ENCODE measurements at places on chromosomes 6 and 20.
A peak's percentile ranks its signal among the peaks of the same experiment; 100 is the strongest.

GRCh38 chr6:31057426-31058003, 47.2 kb downstream of the MUC22 start:
- DNase-seq, result no peak

- DNase-seq, result no peak
Measured at GRCh38 chr6:6943421-6943820, 164.3 kb upstream of the RREB1 start.

GRCh38 chr6:89356642-89357170, 4.2 kb upstream of the UBE2J1 start:
- no peak for DNase-seq

DNA sequence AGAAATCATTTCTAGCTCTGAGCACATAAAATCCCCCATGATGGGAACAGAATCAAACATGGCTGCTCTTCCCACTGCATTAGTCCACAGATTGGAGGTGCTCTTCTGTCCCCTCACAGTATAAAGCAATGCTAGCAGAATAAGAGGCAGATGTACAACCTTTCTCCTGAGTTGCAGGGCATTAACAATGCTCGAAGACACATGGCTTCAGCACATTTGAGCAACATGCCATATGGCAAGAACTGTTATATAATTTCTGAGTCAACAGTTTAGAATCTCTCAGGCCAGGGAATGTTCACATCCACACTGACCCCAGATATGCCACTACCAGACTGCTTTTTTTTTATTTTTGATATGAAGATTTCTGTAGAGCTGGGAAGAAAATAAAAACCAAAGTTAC, 119.6 kb downstream of the KIF13A start:
- no peak for DNase-seq

GRCh38 chr20:62791301-62792181, 4.7 kb upstream of the MRGBP start:
- DNase-seq, result peak; percentile 84

DNA sequence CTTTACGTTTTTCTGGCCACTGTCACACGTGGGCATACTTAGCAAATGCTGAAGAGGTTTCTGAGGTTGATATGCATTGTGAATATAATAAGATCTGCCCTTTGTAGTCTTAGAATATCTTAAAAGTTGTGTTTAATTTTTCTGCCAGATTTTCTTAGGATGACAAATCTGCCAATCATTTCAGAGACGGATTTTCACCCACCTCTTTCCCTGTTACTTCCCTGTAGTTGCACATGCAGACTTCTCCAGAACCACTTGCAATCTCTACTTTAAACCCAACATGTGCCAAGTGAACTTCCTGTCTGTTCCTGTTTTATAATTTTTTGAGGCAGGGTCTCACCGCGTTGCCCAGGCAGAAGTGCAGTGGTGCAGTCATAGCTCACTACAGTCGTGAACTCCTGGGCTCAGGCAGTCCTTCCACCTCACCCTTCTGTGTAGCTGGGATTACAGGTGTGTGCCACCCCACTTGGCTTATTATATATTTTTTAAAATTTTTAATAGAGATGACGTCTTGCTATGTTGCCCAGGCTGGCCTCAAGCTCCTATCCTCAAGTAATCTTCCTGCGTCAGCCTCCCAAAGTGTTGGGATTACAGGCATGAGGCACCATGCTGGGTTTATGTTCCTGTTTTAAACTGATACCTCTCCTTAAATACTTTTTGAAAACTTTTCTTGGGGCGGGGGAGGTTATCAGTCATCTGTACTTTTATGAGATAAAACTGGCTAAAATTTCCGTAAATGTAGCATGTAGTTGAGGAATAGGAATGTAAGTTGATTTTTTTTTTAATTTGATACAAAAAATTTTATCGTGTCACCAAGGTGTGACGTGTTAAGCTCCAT, 2.7 kb downstream of the IGF2R start:
- no peak for DNase-seq

GRCh38 chr6:10725044-10725443, 2.2 kb downstream of the TMEM14C start:
- no peak for DNase-seq

- peak; percentile 34 for DNase-seq
Measured at GRCh38 chr6:93417421-93418013, 1.8 kb downstream of the EPHA7 start.

- peak; percentile 85 for DNase-seq
Measured at GRCh38 chr6:16761471-16762267, 409 bp upstream of the ATXN1 start.

GRCh38 chr6:157108923-157109322, 214.4 kb downstream of the TMEM242 start:
- DNase-seq, result no peak

- DNase-seq, result no peak
Measured at GRCh38 chr6:63634630-63635029, 972 bp upstream of the PHF3 start.

DNA sequence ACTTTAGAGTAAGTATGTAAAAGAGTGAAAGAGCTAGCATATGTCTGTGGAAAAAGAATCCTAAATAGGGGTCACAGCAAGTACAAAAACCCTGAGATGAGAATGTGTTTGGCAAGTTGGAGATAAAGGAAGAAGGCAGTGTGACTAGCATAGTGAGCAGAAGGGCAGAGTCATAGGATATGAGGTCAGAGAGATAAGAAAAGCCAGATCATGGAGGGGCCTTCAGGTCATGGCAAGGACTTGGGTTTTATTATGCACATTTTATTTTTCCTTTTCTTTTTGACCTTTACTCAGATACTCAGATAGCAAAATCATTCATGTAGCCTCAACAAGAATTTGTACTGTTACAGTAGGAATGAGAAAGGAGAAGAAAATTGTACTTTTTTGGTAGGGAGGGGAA, 138.0 kb downstream of the GJA1 start:
- no peak for DNase-seq

DNA sequence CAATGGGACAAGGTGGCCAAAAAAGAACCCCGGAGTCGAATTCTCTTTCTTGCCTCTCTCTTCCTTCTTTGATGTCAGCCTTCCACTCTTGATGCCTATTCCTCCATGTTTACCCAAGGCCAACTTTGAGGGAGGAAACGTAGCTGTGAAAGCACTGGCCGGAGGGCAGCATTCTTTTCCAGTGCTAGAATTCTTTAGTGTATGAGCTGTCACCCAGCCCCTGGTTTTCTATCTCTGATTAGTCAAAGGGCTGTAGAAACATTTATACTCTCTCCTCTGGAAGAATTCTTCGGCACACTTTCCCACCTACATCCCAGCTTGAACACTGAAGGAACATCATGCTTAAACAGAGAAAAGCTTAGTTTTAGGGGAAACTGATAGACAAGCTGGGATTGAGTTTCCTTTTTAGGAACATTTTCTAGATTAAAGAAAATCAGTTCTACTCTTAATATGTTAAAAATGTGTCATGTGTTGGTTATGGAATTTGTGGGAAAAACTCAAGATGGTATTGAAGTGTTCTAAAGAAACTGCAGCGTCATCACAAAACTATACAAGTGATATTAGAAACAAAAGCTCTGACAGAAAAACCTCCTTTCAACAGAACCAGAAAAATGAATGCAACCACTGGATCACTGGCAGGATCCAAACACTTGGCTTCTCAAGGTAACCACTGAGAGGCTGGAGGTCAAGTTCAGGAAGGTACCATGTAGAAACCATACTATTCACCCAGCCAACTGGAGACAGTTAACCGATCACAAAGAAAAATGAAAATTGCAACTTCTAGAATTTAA, 20.7 kb upstream of the UTRN start:
- DNase-seq, result no peak

DNA sequence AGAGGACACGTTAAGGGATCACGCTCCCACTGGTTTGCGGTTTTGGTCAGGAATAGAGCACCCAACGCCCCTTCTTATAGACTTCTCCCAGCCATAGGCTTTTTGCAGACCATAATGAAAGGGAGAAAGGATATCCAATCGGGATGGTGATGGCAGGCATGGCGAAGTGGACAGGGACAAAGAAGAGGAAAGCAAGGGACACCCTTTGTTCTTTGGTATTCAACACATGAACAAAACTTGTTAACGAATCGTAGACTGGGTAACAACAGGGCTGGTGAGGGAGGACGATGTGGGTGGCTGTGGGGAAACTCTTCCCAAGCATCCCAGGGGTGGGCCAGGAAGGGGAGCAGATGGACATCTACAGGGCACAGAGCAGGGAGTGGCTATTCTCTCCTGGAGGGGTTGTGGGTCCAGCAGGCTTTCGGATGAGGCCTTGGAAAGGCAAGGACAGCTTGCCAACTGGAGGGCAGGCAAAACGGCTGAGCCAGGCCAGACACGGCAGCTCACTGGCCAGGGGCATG, 1.4 kb upstream of the HSP90AB1 start:
- DNase-seq, result no peak

- DNase-seq, result no peak
Measured at GRCh38 chr6:149057464-149057840, 260.1 kb upstream of the TAB2 start.

- DNase-seq, result no peak
Measured at GRCh38 chr6:13671548-13672127, 40.0 kb downstream of the RANBP9 start.

- no peak for DNase-seq
Measured at GRCh38 chr20:58665606-58666005, 14.5 kb downstream of the STX16 start.

GRCh38 chr6:163427498-163428254, 13.2 kb downstream of the QKI start:
- no peak for DNase-seq

- no peak for DNase-seq
Measured at GRCh38 chr6:160160929-160161646, 39.5 kb downstream of the SLC22A1 start.

- no peak for DNase-seq
Measured at GRCh38 chr6:27755768-27756167, 156.4 kb downstream of the OR2B2 start.

GRCh38 chr20:60463798-60464197, 505.6 kb downstream of the CDH26 start:
- DNase-seq, result no peak

GRCh38 chr20:5008759-5009158, 7.4 kb upstream of the SLC23A2 start:
- no peak for DNase-seq

DNA sequence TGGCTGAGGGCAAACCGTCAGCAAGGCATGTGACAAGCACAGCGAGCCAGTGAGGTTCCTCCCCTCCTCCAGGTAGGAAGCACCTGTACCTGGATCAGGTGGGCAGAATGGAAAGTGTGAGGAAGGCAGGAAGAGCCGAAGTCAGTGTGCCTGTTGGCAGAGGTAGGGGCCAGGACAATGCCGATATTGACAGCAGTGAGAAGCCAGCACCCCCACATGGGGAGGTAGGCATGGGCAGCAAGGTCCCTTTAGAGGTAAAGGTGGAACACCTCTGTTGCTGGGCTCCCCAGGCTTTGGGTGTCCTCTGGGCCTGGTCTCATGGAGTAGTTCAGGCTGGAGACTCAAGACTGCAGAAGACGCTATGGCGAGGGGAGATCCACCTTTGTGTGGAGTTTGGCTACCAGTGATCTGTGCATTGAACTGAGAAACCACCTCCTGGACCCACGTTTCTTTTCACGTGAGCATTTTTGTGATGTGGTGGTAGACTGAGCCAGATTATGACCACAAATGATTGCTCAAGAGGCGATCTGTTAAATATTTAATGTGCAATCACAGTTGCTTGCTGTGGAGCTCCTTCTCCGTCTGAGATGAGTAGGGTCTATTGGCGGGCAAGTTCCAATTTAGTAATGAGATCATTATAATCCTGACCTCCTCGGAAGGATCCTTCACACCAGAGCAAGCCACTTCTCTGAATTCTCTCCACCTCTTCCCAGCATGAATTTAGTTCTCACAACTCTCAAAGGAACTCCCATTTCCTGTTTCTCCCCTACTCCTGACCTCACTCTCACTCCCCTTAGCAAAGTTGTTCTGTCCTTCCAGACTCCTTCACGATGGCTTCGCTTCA, 174.8 kb downstream of the CDH26 start:
- no peak for DNase-seq

DNA sequence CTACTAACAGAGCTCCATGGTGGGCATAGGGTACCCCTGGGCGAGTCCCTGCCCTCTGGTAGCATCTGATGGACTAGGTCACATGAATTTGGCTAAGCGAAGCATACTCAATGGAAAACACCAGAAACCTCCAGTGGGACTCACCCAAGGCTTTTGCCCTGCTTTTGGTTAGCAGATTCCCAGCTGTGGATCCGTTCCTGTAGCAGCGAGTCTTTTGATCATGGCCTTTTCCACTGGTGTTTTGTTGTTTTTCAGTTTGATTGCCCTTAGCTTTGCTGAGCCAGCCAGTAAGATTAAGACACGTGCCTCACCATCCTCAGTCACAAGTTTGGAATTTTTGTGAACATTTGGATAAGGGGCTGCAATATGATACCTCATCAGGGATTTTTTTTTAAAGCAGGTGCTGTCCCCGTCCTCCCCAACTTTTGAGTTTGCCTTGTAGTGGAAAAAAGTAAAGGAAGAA, 8.0 kb downstream of the TNFAIP3 start:
- DNase-seq, result no peak

DNA sequence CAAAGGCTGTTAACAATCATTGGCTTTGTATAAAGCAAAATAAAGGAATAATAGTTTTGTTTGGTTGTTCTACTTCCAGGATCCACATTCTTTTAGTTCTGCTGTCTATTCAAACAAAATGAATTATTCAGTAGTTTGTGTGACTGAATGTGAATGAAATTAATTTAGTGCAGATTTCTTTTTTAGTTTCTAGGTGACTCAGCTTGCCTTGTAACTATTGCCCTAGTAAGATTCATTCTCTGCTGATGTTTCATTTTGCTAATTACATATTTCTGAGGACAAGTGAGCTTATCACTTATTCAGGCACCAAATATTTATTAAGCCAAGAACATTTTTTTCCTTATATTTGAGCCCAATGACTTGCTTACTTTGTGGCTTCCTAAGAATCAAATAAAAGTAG, 46.5 kb upstream of the RIPOR2 start:
- no peak for DNase-seq

GRCh38 chr20:51434580-51435247, 107.8 kb downstream of the NFATC2 start:
- DNase-seq, result no peak

GRCh38 chr6:164749221-164750064, 560.0 kb downstream of the C6orf118 start:
- DNase-seq, result no peak

GRCh38 chr6:19127081-19127480, 710.1 kb upstream of the ID4 start:
- DNase-seq, result no peak

GRCh38 chr6:6699741-6700367, 111.3 kb downstream of the LY86 start:
- no peak for DNase-seq

GRCh38 chr20:37543828-37544227, 16.2 kb upstream of the BLCAP start:
- DNase-seq, result no peak

GRCh38 chr6:40804905-40805304, 217.7 kb upstream of the LRFN2 start:
- DNase-seq, result no peak

- DNase-seq, result no peak
Measured at GRCh38 chr6:104409913-104410312, 449.8 kb downstream of the HACE1 start.

GRCh38 chr6:106094261-106094963, 8.3 kb downstream of the PRDM1 start:
- no peak for DNase-seq

GRCh38 chr20:13221673-13222318, 722 bp downstream of the ISM1 start:
- peak; percentile 83 for DNase-seq

All from GM13976 (cell line).